ENCODE measurements at places on chromosomes 7 and 10.

DNA sequence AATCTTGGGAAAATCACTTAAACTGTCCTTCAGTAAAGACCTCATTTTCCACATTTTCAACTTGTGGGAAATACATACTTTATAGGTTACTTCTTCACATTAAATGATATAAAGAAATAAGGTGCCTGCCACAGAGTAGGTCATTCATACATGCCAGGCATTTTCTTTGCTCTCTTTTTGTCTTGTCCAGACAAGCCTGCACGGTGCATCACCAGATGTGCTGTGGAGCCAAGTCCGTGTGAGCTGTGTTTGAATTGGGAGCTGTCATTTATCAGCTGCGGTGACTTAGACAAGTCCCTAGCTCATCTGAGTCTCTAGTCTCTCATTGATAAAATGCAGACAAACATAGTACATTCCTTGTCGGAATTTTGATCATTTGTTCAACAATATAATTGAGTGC is 432.9 kb downstream of the SORCS3 start:
- DNase-seq, result no peak

DNA sequence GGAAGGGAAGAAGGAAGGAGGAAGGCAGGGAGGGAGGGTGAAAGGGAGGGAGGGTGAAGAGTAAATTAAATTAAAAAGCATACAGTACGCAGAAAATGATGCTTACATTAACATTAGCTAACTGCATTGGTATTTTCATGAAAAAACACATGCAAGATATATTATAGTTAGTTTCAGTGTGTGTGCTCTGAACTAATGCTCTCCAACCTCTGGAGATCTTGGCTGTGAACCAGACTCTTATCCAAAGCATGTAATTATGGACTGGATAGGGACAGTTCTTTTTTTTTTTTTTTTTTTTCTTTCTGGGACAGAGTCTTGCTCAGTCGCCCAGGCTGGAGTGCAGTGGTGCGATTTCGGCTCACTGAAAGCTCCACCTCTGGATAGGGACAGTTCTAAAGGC is 357.0 kb downstream of the FRMD4A start:
- DNase-seq, result no peak

DNA sequence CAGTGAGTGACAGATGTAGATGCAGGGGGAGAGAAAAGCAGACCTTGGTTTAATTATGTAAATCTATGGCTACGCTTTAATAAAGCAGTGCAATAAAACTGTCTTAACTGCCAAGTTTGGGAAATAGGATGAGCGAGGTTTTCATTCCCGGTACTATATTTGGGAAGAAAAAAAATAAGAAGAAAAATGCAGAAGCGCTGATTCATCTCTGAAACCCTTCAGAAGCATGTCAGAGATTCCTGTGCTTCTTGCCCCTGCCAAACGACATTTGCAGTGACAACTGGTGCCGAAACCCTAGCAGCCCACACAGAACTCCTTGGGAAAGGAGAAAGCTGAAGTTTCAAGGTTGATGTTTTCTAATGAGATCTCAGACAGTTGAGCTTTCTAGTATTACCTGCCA is 380.7 kb downstream of the REEP3 start:
- DNase-seq, result no peak

GRCh38 chr7:81484261-81484660 is 285.6 kb downstream of the HGF start:
- no peak for DNase-seq

DNA sequence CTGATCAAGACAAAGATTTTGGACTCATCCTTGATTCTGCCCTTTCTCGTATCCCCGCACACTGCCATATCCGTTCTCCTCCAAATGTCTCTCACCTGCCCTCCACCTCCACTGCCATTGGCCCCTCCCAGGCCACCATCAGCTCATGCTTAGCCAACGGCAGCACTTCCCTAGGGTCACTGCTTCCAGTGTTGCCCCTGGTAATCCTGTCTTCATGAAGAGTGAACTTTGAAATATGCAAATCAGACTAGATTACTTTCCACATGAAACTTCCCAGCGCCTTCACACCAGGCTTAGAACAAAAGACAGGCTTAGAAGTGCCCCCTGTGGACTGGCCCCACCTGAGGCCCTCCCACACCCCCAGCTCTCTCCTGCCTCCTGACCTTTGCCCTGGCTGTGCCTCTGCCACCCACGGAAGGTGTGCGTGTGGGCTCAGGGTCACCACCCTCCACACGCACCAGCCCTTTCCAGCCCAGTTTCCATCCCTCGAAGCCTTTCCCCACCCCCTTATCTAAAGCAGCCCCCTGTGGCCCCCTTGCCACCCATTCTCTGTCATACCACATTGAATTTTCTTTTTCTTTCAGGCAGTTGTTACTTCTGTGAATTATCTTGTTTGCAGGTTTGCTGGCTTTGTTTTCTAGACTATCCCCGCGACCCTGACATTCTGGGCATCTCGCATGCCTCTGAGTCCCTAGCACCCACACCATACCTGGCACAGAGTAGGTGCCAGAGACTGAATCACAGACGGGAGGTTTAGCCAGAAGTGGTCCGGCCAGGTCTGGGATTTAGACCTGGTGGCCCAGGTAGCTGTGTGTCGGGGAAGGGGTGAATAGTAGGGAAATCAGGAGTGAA is 26.8 kb upstream of the C10orf53 start:
- DNase-seq, result peak; percentile 30

GRCh38 chr7:134078991-134079390 is 48.1 kb upstream of the LRGUK start:
- no peak for DNase-seq

GRCh38 chr7:83517035-83517700 is 131.8 kb downstream of the SEMA3E start:
- DNase-seq, result no peak

- DNase-seq, result no peak
These were observed 363.6 kb upstream of the NRP1 start for GRCh38 chr10:33698033-33698432.

- no peak for DNase-seq
These were observed 41.4 kb upstream of the GHITM start for GRCh38 chr10:84097787-84098353.

DNA sequence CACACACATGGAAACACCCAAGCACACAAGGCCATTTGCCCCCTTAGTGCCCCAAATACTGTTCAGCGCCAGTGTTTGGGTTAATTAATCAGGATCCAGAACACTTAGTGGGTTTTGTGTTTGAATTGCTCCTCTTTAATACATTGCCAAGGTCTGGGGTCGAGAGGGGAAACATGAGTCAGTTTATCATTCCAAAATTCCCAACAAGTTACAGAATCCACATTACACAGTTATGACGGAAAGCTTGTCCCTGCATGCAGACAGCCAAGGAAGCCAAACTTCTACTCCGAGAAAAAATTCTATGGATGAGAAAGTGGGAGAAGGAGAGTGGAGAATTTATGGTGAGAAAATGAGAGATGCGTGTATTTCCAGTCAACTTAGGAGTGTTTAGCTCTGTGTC is 189.0 kb downstream of the NPSR1 start:
- DNase-seq, result no peak

- DNase-seq, result no peak
These were observed 157.3 kb downstream of the LRRC4 start for GRCh38 chr7:127873715-127874636.

- peak; percentile 46 for DNase-seq
These were observed 1.4 kb downstream of the LANCL2 start for GRCh38 chr7:55366461-55367070.

DNA sequence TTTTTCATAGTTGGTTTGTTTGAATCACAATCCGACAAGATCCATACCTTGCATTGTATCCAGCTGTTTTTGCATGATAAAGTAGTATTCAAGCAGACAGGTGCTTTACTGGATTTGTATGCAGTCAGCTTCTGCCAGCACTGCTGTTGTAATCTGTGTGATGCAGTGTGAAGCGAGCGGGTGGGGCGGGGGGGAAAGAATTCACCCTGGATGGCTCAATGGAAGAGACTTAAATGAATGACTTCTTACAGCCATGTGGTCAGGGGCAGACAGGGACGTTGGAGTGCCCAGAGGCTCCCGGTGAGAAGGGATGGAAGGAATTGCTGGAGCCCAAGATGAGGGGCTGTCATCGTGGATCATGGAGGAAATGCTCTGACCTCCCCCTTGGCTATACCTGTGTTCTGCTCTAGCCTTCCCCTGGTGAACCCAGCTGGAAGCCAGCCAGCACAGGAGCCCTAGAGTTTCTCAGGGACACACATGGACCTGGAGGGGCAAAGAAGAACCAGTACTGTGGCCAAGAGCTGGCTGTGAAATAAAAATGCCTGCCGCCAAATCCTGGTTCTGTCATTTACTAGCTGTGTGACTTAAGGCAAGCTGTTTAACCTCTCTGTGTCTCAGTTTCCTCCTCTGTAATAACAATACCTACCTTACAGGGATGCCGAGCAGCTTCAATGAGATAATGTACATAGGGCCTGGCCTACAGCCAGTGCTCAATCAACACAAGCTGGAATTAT is 14.1 kb downstream of the NFE2L3 start:
- no peak for DNase-seq

DNA sequence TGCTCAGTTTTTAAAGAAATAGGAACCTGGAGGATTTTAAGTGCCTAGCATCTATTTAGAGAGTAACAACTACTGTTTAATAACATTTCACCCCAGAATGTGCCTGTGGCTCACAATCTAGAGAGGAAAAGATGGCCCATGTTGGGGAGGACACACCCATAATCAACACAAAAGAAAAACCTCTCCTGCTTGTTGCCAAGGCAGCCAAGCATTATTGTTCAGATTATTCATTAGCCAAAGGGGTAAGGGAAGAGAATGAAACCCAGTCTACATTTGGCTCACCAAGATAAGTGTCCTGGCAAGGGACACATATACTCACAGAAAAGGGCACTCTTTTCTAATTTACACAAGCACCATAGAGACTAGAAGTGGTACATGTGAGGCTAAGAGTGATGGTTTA is 17.7 kb upstream of the IFIT1B start:
- DNase-seq, result no peak

DNA sequence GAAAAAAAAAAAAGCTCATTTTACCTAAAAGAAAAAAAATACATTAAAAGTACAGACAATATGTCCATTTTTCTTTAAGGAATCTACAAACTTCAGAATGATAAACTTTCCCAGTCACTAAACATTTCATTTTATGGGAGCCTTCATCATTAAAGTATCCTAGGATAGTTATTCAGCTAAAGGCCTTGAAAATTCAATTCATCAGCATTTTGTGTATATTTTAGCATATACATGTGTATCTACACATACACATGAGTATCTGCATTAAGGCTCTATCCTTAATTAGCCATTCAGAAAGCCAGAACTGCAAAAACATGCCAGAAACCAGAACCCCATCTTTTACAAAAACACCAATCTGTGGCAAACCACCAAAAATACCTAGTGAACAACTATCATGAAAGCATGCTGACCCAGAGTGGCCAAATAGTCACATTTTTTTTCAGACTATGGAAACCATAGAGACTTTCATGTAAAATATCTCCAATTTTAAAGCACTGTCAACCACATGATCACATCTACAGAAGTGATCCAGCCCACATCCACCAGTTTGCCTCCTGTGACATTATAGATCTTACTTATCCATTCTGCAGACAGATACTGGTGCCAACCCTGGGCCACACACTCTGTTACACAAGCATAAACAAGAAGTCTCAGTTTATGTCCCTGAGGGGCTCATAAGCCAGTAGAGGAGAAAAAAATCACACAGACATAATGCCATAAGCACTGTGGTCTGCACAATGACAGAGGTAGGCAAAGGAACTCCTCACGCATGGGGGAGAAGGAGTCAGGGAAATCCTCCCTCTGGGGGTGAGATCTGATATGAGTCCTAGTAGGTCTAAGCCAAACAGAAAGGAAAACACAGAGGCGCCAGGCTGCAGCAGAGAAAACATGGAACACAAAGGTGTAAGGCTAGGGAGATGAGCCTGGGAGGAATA is 79.2 kb downstream of the SRPK2 start:
- no peak for DNase-seq

- peak; percentile 23 for DNase-seq
These were observed 92.8 kb downstream of the WDR37 start for GRCh38 chr10:1148855-1149605.

DNA sequence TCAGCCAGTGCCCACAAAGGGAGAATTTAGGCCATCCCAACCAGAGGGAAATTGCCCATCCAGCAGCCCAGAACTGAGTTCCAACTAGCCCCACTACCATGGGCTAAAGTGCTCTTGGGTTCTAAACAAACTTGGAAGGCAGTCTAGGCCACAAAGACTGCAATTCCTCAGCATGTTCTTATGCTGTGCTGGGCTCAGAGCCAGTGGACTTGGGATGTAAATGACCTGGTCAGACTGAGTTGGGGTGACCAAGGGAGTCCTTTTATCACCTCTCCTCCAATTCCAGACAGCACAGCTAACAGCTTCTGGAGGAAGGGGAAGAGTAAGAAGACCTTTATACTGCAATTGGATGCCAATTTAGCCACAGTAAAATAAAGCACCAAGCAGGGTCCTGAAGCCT is 607.2 kb upstream of the KCND2 start:
- DNase-seq, result no peak

DNA sequence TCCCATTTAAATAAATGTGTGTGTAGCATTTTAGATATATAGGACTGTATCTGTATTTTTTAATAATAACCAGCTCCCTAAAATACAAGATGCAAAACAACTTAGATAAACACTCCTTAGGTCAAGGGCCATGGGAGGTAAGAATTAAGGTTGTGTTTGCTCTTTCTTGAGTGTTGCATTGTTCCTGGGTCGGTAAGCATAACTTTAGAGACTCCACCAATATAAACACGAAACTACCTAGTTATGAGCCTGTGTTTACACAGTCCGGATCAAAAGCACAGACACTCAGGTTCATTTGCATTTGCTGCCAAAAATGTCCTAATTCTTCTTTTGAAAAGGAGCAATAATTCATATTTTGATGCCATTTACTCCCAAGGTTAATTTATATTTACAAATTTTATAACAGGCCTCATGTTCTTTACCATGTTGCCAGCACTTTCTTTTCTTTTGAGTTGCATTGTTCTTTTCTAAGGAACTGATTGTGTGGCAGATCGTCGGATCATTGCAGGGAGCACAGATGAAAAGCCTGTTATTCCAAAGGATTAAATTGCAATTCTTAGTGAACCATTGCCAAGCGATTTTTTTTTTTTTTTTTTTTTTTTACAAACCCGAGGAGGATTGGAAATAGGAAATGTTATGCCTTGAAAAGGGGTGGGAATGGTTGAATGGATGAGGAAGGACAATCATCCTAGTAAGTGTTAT is 45.8 kb upstream of the GLCCI1 start:
- no peak for DNase-seq

GRCh38 chr10:8633909-8634308 is 579.4 kb downstream of the GATA3 start:
- DNase-seq, result no peak

DNA sequence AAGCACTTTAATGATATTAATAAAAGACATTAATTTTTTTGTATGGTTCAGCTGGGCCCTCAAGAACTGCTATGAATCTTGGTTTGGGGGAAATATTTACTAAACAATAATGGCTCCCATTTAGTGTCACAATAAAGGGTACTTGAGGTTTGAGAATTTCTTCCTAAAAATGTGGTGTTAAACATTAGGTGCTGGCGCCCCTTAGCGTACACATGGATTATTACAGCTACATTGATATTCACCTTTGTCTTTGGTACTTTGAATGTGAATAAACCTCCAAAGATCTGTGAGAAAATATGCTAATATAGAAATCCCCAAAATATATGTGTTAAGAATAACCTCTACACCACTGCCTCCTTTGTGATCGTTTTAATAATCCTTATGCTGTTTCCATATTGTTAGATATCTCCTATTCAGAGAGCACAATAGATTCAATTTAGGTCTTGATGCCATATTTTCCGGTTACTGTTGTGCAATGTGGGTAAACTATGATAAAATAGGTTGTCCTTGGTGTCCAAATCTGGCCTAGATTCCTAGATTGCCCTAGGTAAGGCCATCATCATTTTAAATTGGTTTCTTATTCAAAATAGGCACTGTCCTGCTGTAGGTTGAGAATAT is 161.8 kb upstream of the CACNA2D1 start:
- no peak for DNase-seq
